ENCODE measurements at places on chromosomes 1 and 21.

GRCh38 chr1:169488157-169488556 is 2.4 kb upstream of the SLC19A2 start:
- DNase-seq = no peak

DNA sequence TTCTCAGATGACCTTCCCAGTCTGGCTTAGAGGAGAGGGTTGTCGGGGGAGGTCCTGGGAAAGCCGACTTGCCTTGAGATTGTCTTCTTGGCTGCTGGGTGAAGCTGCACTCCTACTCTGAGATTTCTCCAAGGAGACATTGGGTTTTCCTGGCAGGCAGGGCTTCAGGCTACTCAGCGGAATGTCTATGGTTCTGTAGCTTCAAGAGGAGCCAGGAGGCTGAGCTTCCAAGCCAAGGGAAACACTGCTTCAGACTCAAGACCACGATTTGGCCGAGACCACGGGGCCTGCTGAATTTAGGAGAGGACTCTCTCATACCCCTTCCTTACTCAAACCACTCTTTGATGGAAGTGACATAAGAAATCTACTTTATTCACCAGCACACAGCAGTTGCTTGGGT is 67.8 kb downstream of the NTMT2 start:
- no peak for DNase-seq

DNA sequence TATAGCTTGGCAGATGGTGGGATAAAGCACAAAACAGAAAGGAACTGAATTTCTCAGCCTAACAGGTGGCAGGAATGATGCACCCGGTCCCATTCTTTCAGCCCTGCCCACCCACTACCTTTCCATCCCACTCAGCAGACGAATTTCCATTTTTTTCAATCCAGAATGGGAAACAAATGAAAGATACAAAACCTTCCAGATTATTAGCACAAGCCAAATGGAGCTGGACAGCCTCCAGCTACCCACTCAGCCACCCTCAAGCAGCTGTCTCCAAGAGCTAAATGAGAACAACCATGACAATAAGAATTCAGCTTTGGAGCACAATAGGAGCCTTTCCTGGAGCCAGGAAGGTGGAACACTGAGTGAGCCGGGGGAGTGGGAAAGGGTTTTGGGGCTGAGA is 96.3 kb upstream of the ST6GALNAC5 start:
- DNase-seq = no peak

DNA sequence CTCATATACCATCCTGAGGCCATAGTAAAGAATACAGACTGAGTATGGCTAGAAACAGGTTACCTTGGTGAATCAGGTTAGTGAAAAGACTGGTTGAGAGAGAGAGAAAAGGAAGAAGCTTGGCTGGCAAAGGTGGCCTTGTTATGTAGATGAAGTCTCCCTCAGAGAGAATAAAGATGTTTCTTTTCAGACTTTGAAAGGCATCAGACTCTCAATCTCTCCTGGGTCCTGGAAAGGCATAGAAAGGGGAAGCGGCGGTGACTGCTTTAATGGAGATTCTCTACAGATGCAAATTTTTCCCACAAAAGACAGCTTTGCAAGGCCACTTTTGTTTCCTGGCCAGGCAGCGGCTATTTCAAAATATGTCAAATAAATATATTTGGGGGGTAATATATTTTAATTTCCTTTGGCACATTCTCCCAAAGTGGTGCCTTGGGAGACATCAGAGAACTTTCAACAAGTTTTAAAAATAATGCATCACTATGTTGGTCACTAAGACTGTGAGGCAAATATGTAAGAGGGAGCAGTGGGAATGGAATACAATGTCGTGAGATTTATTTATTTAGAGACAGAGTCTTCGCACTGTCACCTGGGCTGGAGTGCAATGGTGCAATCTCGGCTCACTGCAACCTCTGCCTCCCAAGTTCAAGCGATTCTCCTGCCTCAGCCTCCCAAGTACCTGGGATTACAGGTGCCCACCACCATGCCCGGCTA is 46.1 kb downstream of the NPHS2 start:
- DNase-seq = no peak

- DNase-seq = no peak
Observed at GRCh38 chr1:42210421-42211133, 46.0 kb upstream of the GUCA2A start.

DNA sequence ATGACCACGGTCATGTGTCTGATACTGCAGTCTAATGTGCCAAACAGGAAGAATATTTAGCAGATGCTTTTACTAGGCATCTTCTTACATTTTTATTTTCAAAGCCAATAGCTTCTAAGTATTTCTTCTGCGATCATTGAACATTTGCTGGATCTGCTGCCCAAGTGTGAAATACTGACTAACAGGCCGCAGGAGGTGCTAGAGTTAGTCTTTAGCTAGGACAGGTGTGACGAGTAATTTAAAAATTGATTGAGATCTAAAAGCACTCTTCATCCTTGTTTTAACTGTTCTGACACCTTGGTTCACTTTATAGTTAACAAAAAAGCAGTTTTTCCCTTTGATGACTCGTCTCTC is 748 bp upstream of the FAM78B start:
- no peak for DNase-seq

DNA sequence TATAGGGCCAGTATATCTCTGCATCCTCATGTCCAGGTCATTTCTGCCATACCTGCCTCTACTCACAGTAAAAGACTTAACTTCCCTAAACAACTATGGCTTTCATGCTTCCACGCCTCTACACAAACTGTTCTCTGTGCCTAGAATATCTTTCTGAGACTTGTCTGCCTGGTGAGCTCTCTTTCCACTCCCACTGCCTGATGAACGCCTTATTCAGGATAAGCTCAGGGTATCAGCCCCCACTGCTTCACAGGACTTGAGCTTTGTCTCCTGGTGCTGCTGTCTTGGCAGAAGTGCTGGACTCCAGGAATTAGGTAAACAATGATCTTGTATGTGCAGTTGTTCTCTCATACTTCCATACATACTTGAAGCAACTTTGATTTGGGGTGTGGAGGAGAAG is 4.8 kb upstream of the DDX20 start:
- DNase-seq = no peak

DNA sequence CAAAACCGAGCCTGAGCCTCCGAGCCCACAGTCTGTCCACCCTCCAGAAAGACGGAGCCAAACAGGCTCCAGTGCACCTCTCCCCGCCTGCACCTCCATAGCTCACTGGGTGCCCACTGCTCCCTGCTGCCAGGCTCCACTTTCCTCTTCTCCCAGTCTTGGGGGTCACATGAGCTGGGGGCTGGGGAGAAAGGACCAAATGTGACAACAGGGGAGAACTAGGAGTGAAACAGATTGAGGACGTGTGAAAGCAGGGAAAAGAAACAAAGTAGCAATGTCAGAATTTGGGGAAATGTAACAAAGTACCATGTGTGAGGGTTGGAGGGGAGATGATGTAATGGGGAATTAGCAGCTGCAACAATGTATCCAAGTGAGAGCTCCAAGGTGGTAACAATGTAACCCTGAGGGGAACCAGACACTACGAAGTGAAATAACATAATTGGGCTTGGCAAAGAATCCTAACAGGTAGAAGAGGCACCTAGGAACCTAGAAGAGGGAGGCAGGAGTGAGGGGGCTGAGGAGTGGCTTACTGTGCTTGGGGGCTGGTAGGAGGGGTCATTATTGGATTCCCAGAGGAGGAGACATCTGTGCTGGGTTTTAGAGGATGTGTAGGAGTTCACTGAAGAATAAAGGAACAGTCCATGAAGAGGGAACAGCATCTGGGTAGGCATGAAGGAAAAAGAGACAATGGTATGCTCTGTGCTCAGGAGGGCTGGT is 12.5 kb downstream of the SDC3 start:
- DNase-seq = no peak

DNA sequence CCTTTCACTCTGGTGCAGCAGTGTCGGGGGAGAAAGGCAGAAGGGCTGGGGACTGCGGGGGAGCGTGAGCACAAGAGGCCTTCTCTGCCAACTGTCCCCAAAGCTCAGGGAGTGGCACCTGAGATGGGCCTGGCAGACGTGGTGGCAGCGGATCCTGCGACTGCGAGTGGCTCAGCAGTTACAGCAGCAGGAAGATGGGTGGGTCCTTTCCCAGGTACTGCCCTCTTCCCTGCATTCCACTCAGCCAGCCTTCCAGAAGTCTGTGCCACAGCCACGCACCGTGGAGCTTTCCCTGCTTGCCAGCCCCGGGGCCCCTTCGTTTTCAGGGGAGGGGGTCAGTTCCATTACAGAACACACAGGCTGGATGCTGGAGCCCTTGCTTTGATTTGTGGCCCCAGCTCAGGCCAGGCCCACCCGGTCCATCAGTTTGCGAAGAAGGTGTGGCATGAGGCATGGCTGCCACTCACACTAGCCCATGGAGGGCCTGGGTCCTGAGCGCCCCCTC is 17.2 kb downstream of the MTHFR start:
- no peak for DNase-seq

- no peak for DNase-seq
Observed at GRCh38 chr1:178875936-178876335, 5.1 kb upstream of the ANGPTL1 start.

DNA sequence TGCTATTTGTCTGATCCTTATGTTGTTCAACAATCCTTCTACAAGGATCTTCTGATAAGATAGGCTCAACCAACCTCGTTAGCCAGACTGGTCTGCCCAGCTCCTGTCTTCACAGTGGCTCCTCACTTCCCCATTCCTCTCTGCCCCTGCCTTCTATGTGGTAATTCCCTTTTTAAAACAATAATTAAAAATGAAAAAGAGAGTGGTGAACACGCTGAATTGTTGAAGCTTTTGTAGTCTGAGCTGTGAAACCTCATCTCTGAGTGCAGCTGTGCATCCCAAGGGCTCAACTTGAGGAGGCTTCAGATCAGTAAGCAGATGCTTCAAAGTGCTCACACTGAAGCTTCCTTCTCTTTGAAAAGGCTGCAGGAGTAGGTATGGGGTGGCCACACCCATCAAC is 70.7 kb upstream of the JUN start:
- DNase-seq = no peak

GRCh38 chr1:203425663-203425975 is 50.0 kb upstream of the PRELP start:
- DNase-seq = no peak

GRCh38 chr1:248243204-248243603 is 12.0 kb downstream of the OR2M4 start:
- no peak for DNase-seq

DNA sequence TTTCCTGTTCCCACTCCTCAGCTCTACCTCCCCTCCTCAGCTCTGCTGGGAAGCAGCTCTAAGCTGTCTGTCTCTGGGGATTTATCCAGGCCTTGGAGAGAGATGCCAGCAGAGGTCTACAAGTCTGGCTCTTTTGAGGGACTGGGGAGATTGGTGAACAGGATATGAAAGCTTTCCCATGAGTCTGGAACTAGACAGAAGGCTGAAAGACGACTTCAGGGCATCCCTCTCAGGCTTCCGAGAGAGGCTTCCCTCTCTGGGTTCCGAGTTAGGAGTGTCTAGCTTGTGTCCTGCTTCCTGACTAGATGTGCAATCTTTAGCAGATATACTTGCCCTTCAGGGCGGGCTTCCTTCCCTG is 733 bp downstream of the TMEM35B start:
- no peak for DNase-seq

GRCh38 chr1:172670316-172670715 is 11.4 kb downstream of the FASLG start:
- no peak for DNase-seq

- no peak for DNase-seq
Observed at GRCh38 chr21:16863908-16864307, 648.9 kb upstream of the CXADR start.

DNA sequence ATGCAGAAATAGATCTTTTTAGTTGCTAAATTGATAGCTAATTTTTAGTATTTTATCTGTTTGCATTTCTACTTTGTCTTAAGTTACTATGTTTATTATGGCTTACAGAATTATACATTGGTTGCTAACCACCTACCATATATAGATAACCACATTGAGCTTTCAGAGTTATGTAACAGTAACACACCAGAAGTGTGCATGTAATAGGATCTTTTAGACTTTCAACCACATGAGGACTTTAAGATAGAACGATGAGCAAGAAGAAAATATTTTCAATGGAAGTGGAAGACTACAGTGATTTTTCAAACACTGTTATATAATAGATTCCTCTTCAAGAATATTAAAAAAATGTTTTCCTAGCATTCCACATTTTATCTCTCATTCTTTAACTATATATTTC is 28.8 kb downstream of the TOR1AIP1 start:
- no peak for DNase-seq

DNA sequence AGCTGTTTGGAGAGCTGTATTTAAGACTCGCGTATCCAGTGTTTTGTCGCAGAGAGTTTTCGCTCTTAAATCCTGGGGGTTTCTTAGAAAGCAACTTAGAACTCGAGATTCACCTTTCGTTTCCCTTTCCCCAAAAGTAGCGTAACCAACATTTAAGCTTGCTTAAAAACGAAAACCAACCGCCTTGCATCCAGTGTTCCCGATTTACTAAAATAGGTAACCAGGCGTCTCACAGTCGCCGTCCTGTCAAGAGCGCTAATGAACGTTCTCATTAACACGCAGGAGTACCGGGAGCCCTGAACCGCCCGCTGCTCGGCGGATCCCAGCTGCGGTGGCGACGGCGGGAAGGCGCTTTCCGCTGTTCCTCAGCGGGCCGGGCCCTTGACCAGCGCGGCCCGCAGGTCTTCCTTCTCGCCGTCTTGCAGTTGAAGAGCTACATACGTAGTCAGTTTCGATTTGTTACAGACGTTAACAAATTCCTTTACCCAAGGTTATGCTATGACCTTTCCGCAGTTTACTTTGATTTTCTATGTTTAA is 1.9 kb downstream of the OLIG1 start:
- no peak for DNase-seq

DNA sequence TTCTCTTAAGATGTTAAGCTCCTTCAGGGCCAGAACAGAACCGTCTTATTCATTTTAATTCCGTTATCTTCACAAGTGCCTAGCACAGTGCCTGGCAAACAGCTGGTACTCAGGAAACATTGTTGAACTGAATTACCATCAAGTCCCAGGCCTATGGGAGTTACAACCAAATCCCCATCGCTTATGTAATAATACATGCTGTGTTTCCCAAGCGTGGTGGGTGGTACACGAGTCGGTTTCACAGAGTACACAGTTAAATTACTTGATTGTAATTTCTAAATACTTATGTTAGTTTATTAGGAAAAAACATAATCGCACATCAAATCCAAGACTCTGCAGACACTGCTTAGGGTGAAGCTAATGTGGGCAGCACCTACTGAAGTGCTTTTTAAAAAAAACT is 1.0 kb downstream of the ANGEL2 start:
- no peak for DNase-seq

DNA sequence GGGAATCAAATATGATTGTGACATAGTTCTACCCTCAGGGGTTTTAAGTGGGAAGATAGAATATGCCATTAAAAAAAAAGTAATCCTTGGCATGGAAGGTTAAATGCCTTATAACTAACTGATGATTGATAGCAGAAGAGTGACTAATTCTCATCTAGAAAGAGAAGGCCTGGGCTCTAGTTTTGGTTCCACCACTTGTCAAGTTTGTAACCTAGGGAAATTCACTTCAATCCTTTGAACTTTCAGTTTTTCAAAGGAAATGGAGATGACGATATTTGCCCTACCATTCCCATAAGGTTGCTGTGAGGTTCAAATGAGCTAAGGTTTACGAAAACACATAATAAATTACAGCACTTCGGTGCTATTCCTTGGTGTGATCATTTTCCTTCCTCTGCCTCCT is 88.5 kb downstream of the GPR88 start:
- no peak for DNase-seq

- no peak for DNase-seq
Observed at GRCh38 chr21:21897275-21897883, 899.2 kb downstream of the NCAM2 start.
